Thyroid gland (tissue), 4 donors: ENCODE measurements at places on chromosomes 2 and 18.

GRCh38 chr2:240886023-240886565, 9.9 kb downstream of the MAB21L4 start:
- H3K4me1 ChIP-seq = no peaks in the 10 kb centered on the region
- no peak overlapping the region for H3K27ac ChIP-seq
- no peak for DNase-seq
- no peaks in the 10 kb centered on the region for H3K27me3 ChIP-seq
- no peaks in the 10 kb centered on the region for H3K36me3 ChIP-seq
- H3K4me3 ChIP-seq = no peak overlapping the region

DNA sequence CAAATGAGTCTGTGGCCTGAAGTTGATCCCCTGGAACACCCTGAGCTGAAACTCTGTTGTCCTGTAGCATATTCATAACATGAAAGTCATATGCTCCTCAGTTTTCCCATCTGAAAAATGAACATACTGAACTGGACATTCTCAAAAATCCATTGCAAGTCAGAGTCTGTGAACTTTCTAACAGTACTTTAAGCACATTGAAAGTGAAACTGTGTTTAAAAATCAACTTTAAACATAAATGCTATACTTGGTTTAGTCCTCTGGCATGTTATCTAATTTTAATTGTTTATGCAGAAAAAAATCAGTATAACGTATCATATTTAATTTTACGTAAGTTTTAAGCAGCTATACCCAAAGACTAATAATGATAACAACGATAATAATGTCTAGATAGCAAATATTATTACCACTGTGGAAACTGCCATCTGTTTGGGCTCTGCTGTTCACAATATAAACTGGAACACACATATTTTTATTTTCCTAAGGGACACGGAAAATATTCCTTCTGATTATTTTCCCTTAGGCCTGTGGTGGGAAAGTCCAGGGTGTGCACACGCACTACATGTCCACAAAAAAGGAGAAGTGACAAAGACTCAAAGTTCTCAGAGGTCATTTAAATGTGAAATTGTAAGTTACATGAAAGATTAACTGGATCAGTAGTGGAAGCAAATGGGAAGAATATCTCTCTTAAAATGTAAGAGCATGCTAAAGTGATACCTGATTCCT, 56.1 kb upstream of the TTN start:
- H3K27me3 ChIP-seq = no peaks in the 10 kb centered on the region
- peaks cover 5% of the 10 kb centered on the region for H3K4me1 ChIP-seq
- no peaks in the 10 kb centered on the region for H3K36me3 ChIP-seq
- no peak for DNase-seq
- H3K27ac ChIP-seq = peak overlapping the region; percentile 54
- H3K4me3 ChIP-seq = no peak overlapping the region

DNA sequence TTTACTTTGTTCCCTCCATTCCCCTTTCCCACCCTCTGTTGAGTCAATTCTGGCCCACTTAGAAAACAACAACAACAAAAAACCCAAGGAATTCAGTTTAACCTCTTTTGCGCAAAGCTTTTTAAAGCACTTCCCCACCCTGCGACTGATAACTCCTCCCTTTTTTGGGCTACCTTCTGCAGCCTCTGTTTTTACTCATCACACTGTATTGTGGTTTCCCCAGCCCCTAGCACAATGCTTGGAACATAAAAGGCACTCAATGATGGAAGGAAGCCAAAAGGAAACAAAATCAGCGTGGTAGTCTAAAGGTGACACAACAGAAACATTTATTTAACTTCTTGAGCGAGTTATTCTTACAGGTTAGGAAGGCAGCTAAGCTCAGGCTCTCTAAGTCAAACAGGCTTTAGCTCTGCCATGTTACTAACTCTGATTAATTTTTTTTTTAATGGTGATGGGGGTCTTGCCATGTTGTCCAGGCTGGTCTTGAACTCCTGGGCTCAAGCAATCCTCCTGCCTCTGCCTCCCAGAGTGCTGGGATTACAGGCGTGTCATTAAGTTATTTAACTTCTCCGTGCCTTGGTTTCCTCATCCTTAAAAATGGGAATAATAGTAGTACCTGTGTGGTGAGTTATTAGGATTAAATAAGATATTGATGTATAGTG, 1.3 kb downstream of the CEP68 start:
- H3K27me3 ChIP-seq = no peaks in the 10 kb centered on the region
- H3K27ac ChIP-seq = peak overlapping the region; percentile 65
- peaks cover 19% of the 10 kb centered on the region for H3K4me1 ChIP-seq
- DNase-seq = no peak

- no peak for DNase-seq
- no peaks in the 10 kb centered on the region for H3K27me3 ChIP-seq
- peaks cover 6% of the 10 kb centered on the region for H3K4me1 ChIP-seq
- H3K27ac ChIP-seq = no peak overlapping the region
- H3K4me3 ChIP-seq = no peak overlapping the region
- H3K36me3 ChIP-seq = no peaks in the 10 kb centered on the region
Measured at GRCh38 chr2:172964511-172965139, 111.0 kb upstream of the MAP3K20 start.

GRCh38 chr18:48663931-48664847, 125.4 kb downstream of the CTIF start:
- H3K27me3 ChIP-seq = no peaks in the 10 kb centered on the region
- peak; percentile 72 for DNase-seq
- H3K27ac ChIP-seq = no peak overlapping the region
- peaks cover 4% of the 10 kb centered on the region for H3K36me3 ChIP-seq
- peaks cover 21% of the 10 kb centered on the region for H3K4me1 ChIP-seq

GRCh38 chr2:47490406-47490805, 87.5 kb downstream of the MSH2 start:
- H3K27ac ChIP-seq = no peak overlapping the region
- no peak overlapping the region for H3K4me3 ChIP-seq
- H3K4me1 ChIP-seq = no peaks in the 10 kb centered on the region
- no peaks in the 10 kb centered on the region for H3K27me3 ChIP-seq

DNA sequence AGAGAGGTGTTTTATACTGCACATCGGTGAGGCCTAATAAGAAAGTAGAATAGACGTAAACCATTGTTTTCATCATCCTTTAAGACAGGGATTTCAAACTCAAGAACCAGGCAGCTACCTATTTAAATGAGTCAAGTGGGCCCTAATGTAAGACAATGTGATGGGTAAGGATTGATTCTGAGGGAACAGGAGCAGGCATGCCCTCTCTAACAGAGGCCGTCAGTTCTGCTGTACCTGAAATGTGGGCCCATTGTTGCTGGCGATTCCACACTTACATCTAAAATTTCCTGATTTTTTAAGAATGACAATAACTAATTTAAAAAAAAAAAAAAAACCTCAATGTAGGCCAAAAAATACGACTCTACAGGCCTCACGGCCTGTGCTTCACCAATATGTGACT, 67.5 kb downstream of the ACSL3 start:
- no peak for DNase-seq
- no peak overlapping the region for H3K27ac ChIP-seq
- no peak overlapping the region for H3K4me3 ChIP-seq
- peaks cover 4% of the 10 kb centered on the region for H3K4me1 ChIP-seq
- no peaks in the 10 kb centered on the region for H3K27me3 ChIP-seq
- H3K36me3 ChIP-seq = peaks cover 16% of the 10 kb centered on the region

DNA sequence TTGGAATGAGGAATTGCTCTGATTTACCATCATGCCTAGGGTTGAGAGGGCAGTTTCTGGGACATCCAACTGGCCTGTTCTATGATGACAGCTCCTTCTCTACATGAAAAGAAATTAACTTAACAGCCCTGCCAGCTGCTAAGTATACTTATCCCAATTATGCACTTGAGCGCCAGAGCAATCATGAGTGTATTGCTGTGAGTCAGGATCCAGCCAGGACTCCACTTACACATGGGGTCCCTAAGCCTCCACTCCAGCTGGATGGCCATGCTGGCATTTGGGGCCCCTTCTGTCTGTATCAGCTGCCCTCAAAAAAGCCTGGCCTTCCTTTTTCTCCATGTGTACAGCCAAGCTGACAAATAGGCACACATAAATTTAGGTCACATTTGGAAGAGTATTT, 481.9 kb downstream of the TMX3 start:
- H3K4me1 ChIP-seq = no peaks in the 10 kb centered on the region

DNA sequence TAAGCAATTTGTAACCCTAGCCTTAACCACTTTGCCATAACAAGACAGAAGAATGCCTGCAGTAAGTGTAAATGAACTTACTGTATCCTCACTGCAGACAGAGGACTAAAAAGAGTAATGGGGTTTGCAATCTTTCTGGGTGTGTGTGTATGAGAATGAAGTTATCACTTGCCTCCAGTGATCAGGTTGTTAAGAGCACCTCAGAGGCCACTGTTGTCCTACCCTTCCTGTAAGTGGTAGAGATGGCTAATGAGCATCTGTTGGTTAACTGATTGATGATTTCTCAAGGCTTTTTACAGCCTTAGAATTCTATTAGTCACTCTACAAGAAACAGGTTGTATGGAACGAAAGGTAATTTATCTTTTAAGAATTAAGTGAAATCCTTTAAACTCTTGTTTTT, 27.6 kb upstream of the GTF2A1L start:
- no peaks in the 10 kb centered on the region for H3K4me1 ChIP-seq
- H3K27ac ChIP-seq = no peak overlapping the region
- no peak overlapping the region for H3K4me3 ChIP-seq

- no peak overlapping the region for H3K4me3 ChIP-seq
- no peak for DNase-seq
- H3K27me3 ChIP-seq = no peaks in the 10 kb centered on the region
- no peaks in the 10 kb centered on the region for H3K36me3 ChIP-seq
Measured at GRCh38 chr2:129765678-129766351, 213.7 kb upstream of the RAB6C start.

- H3K4me3 ChIP-seq = no peak overlapping the region
- no peaks in the 10 kb centered on the region for H3K4me1 ChIP-seq
- no peaks in the 10 kb centered on the region for H3K36me3 ChIP-seq
- H3K27ac ChIP-seq = no peak overlapping the region
- H3K27me3 ChIP-seq = no peaks in the 10 kb centered on the region
Measured at GRCh38 chr2:66156171-66156570, 278.8 kb upstream of the MEIS1 start.

GRCh38 chr2:142803158-142803557, 74.3 kb upstream of the KYNU start:
- H3K4me1 ChIP-seq = no peaks in the 10 kb centered on the region
- no peaks in the 10 kb centered on the region for H3K27me3 ChIP-seq
- H3K27ac ChIP-seq = no peak overlapping the region
- H3K36me3 ChIP-seq = no peaks in the 10 kb centered on the region
- no peak for DNase-seq

DNA sequence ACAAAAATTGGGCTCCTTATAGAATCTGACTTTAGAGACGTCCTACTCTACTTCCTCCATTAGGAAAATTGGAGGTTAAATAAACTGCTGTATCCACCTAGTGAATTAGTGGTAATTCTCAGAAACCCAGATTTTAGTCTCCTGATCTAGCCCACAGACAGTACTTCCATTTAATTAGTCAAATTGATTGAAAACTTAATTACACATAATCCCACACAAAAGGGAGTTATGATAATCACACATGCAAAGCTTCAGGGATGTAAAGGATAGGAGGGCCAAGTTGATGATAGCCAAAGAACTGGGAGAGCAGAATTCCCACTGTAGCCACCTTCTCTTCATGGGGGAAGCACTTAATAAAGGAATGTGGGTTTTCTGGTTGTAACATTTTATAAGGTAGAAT, 471.9 kb downstream of the TMEM182 start:
- H3K4me1 ChIP-seq = no peaks in the 10 kb centered on the region
- H3K4me3 ChIP-seq = no peak overlapping the region
- no peak for DNase-seq
- no peaks in the 10 kb centered on the region for H3K36me3 ChIP-seq
- no peak overlapping the region for H3K27ac ChIP-seq

DNA sequence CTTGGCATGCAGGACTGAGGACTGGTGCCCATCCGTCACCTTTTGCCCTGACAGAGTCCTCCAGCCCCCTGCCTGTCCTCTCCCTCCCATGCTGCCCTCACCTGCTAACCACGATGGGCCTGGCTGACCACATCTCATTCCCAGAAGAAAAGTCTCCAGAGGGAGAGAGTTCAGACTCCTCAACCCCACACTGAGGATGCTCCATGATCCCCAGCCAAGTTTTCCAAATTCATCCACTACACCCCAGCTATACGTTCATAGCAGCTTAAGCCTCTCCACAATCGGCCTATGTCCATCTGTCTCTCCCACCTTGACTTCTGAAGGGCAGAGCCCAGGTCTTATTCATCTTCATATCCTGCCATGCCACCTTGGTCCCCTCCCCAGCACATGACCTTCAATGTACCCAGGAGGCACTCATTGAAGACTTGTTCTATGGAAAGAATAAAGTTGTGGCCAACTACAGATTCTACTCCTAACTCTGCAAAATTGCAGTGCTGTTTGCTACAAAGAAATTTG, 115.6 kb upstream of the ID2 start:
- no peak for DNase-seq
- no peak overlapping the region for H3K4me3 ChIP-seq
- peaks cover 31% of the 10 kb centered on the region for H3K4me1 ChIP-seq
- peak overlapping the region; percentile 82 for H3K27ac ChIP-seq
- H3K27me3 ChIP-seq = no peaks in the 10 kb centered on the region

DNA sequence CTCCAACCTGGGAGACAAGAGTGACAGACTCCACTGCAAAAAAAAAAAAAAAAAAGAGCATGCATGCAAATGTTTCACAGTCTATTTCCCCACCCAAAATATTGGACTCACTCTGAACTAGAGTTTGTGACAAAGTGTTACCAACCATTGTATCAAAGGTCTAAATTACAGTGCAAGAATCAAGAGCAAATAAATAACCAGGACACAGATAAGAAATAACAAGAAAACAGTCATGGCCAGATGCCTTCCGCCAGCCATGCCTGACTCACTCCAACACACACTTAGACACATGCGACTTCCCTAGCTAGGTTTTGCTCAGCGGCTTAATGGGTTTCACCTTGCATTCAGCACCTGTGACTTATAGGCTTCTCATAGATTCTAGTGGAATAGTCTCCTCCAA, 62.8 kb downstream of the CYB5A start:
- H3K4me3 ChIP-seq = no peak overlapping the region
- no peak for DNase-seq
